SJSA1 (cell line): ENCODE measurements at places on chromosomes 5 and 9.

- no peak for DNase-seq
Observed at GRCh38 chr9:34983209-34983608, 6.3 kb upstream of the DNAJB5 start.

DNA sequence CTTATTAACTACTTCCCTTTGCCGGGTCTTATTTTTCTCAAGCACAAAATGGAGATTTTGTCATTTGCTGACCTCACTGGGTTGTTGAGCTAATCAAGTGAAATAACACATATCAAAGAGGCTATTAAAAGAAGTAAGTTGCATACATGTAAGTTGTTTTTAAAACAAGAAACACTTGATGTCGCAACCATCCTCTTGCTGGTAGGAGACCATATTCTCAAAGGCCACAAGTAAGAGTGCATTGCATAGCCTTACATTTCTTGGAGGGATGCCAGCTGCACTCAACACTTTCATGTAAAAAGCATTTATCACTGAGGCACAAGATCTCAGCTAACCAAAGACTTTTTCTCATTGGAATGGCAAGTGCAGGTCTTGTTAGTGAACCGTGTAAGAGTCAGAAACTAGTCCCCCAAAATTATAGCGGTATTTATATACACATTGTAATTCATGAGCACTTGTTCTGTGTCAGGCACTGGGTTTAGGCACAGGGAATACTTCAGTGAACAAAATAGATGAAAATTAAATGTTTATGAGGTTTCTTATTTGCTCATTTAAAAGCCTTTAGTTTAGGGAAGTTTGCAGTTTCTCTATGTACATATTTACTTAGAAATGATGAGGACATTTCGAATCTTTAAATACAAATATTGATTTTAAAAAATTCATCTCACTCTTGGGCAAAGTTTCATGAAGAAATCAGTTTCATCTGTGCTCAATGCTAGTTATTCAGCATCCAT lies 72.0 kb downstream of the ZFAND5 start:
- DNase-seq: no peak

DNA sequence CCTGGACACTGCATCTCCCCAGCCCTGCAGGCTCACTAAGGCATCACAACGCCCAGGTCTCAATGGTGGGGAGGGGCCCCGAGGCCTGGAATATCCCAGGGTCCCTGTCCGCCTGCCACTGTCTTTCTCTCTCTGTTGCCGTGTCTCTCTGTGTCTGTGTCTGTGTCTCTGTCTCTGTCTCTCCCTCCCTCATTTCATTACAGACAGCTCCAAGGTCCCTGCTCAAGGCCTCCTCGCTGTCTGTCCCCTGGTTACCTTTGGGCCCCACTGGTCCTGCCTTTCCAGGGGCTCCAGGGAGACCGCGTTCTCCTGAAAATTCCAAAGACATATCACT lies 3.2 kb downstream of the FCN1 start:
- no peak for DNase-seq

GRCh38 chr5:34487159-34487879 lies 168.8 kb upstream of the RAI14 start:
- DNase-seq: no peak

DNA sequence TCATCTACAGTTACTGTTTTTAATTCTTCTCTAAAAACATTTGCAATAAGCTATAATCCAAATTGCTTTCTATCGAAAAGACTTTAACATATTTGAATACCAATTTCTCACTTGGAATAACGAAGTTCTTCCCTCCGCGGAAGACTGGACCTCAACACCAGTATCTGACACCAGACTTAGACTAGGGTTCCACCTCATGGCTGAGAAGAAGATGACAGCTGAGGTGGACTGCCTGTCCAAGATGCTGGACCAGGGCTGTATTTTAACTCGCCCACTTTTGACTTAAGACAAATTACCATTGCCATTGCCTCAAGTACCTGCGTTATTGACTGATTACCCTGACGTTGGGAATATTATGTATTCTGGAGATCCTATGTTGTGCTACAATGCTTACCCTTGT lies 34.1 kb downstream of the ZMAT2 start:
- peak; percentile 29 for DNase-seq

DNA sequence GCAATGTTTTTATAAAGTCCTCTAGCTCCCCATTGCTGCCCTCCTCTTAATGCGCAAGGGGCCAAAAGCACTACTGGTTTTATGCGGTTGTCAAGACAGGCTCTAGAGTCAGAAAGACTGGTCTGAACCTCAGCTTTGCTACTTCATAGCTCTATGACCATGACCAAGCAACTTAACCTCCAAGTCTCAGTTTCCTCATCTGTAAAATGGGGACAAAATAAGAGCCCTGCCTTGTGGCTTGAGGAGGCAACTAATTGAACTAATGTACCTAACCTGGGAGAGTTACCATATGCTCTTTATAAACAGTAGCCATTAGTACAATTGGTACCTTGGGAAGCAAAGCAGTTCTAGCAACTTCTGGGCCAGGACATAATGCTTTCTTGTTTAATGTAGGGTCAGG lies 36.5 kb downstream of the ANXA6 start:
- DNase-seq: no peak

DNA sequence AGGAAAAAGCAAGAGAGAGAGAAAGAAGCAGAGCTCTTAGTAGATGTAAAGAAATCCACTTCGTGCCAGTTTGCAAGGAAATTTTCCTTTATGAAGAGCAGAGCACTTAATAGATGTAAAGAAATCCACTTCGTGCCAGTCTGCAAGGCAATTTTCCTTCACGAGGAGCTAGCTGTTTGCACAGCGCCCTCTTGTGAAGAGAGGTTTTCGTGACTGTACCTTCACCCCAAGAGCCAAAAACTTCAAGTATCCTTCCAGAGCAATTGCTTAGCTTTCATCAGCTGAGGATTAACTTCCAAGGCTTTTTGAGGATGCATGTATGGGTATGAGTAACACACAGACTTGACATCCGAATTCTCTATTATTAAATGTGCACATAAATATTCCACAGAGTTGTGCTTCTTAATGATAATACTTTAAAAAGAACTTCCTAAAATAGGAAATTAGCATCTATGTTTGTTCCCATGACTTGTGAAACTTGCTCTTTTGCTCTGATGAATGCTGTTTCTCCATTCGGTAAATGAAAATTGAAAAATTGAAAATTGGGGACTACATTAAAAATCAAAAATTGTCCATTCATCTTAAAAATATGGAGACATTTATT lies 525.6 kb downstream of the PDE4D start:
- peak; percentile 46 for DNase-seq

DNA sequence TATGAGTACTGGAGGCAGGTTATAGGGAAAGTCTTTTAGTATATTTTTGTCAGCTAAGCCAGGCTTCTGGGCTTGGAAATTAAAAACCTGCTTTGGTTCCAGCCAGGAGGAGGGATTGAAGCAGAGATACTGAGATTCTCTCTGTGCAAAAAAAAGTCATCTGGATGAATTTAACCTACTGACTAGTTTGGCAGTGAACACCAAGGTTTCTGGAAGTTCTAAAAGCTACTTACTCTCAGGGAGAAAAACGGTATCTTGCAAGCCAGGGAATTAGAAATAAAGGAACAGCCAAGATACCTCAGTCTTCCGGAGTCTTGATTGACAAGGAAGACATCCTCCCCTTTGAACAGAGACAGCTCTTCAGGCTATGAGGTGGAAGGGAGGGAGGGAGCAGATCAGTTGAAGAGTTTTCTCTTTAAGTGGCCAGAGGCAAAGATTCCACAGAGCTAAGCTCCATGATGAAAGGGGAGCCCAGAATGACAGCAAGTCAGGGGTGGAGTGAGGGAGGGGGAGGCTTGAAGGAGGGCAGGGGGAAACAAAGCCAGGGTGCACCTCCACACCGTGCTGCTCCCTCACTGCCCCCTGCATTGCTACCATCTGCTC lies 8.3 kb upstream of the ZBTB34 start:
- DNase-seq: no peak

GRCh38 chr9:35891646-35892045 lies 14.4 kb upstream of the HRCT1 start:
- DNase-seq: no peak

- no peak for DNase-seq
Observed at GRCh38 chr9:105836936-105837660, 142.8 kb downstream of the TMEM38B start.

- no peak for DNase-seq
Observed at GRCh38 chr5:144395704-144396103, 225.0 kb downstream of the KCTD16 start.

DNA sequence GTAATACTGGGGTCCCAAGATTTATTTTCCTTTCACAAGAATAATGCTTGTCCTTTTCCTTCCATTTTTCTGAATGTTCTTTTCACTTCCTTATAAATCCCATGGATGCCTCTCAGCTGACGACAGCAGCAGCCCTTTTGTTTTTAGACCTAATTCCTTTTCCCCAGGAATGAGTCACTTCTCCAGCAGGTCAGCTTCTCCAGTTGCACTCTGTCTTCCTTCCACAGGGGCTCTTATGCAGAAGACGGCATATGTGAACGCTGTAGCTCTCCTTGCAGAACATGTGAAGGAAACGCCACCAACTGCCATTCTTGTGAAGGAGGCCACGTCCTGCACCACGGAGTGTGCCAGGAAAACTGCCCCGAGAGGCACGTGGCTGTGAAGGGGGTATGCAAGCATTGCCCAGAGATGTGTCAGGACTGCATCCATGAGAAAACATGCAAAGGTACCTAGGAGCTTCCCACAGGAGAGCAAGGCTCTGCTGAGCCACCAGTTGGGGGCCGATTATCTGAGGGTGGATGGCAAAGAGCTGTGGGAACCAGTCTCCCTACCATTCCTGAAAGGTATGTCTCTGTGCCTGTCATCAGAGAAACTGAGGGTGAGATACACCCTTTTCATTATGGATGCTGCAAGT lies 72.9 kb downstream of the RFK start:
- peak; percentile 67 for DNase-seq

- no peak for DNase-seq
Observed at GRCh38 chr5:35281613-35282012, 51.3 kb upstream of the PRLR start.

DNA sequence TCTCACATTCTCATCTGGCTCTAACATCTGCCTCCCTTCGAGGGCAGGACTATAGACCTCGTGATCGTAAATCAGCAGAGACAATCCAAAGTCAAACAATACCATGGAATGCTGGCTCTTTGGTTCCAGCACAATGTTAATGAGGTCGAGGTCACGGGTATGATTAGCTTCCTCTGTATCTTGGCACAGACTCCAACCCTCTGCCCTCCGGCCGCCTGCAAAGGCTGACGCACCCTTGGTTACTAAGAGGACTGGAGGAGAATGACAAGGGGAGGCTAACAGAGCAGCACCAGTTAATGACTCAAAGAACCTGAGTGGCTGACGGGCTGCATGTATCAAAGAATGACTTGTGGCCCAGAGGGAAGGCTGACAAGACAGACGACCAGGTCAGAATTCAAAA lies 10.1 kb downstream of the LHFPL2 start:
- DNase-seq: peak; percentile 90

DNA sequence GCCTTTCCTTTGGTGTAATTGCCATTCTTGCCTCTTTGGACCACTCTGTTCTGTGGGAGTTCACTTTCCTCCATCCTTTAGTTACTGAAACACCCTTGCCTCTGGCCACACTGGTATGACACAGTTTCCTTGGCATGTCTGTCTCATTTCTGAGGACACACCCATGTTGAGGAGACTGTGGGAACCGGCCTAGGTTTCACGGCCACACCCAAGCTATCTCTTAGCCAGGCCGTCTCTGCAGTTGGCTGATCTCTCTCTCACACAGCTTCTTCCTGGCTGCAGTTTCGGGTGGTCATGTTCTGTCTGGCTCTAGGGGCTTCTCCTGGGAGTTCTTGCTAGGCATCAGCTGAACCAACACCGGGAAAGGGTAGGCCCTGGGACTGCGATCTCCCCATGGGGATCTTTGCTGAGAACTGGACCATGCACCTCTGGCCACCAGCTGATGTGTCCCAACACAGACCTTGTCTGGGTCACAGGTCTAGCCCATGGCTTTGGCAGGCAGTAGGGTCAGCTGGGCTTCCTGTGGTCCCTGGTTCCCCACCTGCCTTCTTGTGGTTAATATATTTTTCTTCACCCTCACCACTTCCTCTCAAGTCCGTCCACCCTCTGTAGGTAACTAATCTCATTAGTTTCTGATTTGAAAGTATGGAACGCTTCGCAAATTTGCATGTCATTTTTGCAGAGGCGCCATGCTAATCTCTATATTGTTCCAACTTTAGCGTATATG lies 24.9 kb downstream of the ARHGEF37 start:
- peak; percentile 92 for DNase-seq

DNA sequence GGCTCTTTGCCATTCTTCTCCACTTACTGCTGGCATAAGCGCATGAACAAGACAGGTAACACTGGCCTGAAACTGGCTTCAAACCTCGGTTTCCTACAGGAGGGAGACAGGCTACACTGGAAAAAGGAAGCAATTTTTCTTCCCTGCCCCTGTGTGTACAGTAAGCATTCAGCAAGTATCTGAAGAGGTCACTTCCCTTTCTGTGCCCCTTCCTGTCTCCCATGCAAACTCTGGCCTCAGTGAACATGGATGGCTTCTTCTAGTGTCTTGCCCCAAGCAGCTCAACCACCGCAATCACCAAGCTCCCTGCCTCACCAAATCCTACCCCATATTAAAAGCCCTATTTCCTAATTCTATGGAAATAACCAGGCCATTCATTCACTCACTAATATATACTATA lies 42.4 kb downstream of the SERINC5 start:
- DNase-seq: no peak

DNA sequence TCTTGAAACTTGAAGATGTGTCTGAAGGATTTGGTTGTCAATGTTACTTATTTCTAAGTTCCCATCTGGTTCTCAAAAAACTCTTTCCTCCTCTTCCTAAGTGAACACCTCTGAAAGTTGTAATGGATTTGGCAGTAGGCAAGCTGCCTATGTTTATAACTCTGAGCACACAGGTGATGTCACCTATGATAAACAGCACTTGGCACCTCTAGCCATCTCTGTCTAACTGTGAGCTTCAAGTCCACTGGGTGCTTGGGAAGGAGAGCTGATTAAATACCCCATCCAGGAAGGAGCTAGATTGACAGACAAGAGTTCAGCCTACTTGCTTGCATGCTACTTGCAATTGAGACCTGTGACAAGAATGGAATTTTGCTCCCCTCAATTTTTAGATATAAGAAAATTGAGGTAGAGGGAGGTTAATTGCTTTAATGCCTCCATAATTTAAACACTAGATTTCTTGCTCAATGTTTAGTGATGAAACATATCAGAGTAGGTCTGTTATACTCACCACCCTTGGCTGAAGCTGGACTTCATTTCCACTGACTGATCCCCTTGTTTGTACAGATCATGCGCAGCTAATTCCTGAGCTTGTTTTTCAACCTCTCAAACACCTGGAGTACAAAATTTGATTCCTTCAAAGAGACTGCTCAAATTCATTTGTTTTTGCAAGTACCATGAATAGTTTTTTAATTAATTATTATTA lies 49.9 kb downstream of the PDE4D start:
- DNase-seq: no peak
